ENCODE measurements at places on chromosomes 13 and 19.

DNA sequence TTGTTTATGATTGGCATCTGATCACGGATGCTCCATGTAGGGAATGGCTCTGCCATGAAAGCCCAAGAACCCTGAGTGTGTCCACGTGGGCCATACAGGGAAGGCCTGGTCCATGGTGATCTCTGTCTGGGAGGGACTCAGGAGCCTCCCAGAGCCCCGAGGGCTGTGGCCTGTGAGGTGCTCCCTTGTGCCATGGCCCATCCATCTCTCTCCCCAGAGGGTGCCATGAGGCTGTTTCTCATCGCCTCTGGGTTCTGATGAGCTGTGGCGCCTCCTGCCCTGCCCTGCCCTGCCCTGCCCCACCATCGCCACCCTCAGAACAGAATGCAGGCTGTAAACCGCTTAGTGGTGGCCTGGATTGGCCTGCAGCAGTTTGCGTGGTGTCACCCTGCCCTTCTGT lies 83.1 kb downstream of the ATP11A start:
- no peak overlapping the region for H3K4me3 ChIP-seq
- no peaks in the 10 kb centered on the region for H3K4me1 ChIP-seq
- no peaks in the 10 kb centered on the region for H3K27me3 ChIP-seq

DNA sequence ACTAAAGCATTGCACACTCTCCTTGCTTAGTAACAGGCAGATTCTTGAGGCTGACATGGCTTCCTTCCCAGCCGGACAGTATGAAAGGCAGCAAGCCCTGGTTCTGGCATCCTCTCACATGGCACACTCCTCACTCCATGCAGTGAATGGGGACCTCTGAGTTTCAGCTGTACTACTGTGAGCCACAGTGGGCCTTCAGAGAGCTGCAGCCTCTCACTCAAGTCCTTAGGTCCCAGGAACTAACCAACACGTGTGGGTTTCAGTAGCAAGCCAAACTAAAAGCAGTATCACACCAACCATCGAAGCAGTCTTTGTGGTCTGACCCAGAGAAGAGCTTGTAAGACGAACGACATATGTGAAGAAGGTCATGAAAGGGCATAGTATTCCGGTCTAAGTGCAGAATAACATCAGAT lies 128.2 kb downstream of the TBC1D4 start:
- no peaks in the 10 kb centered on the region for H3K27me3 ChIP-seq
- H3K36me3 ChIP-seq: no peaks in the 10 kb centered on the region
- H3K27ac ChIP-seq: no peak overlapping the region
- H3K4me1 ChIP-seq: no peaks in the 10 kb centered on the region
- no peak overlapping the region for H3K4me3 ChIP-seq

- H3K4me3 ChIP-seq: no peak overlapping the region
- no peak overlapping the region for H3K27ac ChIP-seq
- no peak for DNase-seq
- H3K27me3 ChIP-seq: no peaks in the 10 kb centered on the region
Measured at GRCh38 chr13:113080901-113081521, 24.6 kb upstream of the F7 start.

GRCh38 chr13:109145631-109146030 lies 516.2 kb downstream of the MYO16 start:
- no peak overlapping the region for H3K4me3 ChIP-seq
- H3K27ac ChIP-seq: no peak overlapping the region

- no peaks in the 10 kb centered on the region for H3K27me3 ChIP-seq
- DNase-seq: peak; percentile 89
- peak overlapping the region; percentile 72 for H3K4me3 ChIP-seq
- peak overlapping the region; percentile 87 for H3K27ac ChIP-seq
- no peaks in the 10 kb centered on the region for H3K36me3 ChIP-seq
- H3K4me1 ChIP-seq: peaks cover 11% of the 10 kb centered on the region
Measured at GRCh38 chr19:1942078-1942933, 1.3 kb downstream of the CSNK1G2 start.

DNA sequence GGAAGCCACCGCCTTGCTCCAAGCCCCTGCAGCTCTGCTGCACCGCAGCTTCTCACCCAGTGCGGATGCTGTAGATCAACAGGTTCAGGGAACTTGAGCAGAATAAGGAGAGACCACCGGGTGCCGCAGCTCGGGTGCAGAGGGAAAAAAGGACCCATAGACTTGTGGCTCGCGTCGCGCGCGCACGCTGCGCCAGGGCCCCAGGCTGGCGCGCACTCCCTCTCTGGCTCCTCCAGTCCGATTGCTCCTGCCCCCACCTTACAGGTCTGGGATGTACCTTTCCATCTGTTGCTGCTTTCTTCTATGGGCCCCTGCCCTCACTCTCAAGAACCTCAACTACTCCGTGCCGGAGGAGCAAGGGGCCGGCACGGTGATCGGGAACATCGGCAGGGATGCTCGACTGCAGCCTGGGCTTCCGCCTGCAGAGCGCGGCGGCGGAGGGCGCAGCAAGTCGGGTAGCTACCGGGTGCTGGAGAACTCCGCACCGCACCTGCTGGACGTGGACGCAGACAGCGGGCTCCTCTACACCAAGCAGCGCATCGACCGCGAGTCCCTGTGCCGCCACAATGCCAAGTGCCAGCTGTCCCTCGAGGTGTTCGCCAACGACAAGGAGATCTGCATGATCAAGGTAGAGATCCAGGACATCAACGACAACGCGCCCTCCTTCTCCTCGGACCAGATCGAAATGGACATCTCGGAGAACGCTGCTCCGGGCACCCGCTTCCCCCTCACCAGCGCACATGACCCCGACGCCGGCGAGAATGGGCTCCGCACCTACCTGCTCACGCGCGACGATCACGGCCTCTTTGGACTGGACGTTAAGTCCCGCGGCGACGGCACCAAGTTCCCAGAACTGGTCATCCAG lies 964 bp downstream of the PCDH17 start:
- no peak overlapping the region for H3K27ac ChIP-seq
- H3K36me3 ChIP-seq: no peaks in the 10 kb centered on the region
- peak; percentile 56 for DNase-seq
- H3K4me3 ChIP-seq: peak overlapping the region; percentile 65
- peaks cover 16% of the 10 kb centered on the region for H3K27me3 ChIP-seq

GRCh38 chr19:50203281-50204080 lies at the start of gene MYH14:
Gene MYH14, plus strand, starts transcription at chr19:50203622. Its CDS starts 6,744 bp downstream, at chr19:50210366.
- no peaks in the 10 kb centered on the region for H3K4me1 ChIP-seq
- H3K36me3 ChIP-seq: no peaks in the 10 kb centered on the region
- peak within 1 kb of the TSS; percentile 57 for H3K4me3 ChIP-seq
- DNase-seq: peak; percentile 93
- no peak within 1 kb of the TSS for H3K27ac ChIP-seq

DNA sequence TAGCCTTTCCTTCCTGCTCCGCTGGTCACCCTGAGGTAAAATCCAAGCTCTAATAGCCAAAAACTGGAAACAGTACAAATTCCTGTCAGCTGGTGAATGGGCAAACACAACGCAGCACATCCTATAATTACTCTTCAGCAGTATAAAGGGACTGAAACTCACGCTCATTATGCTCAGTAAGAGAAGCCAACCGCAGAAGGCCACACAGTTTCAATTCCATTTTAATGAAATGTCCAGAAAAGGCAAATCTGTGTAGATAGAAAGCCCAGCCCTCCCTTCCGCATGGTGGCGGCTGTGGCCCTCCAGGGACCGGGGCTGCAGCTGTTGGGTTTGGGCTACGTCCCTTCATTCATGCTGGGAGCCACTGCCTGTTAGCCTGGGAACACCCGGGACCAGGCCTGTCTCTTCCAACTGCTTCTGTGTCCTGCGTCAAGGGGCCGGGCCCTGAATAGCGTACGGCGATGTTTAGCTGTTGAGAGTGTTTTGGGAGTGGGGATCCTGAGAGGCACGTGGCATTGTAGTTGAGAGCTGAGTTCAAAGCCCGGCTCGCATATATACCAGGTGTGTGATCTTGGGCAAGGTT lies 23.5 kb downstream of the NKPD1 start:
- no peak overlapping the region for H3K27ac ChIP-seq
- H3K4me3 ChIP-seq: no peak overlapping the region
- DNase-seq: no peak
- H3K4me1 ChIP-seq: no peaks in the 10 kb centered on the region
- H3K27me3 ChIP-seq: no peaks in the 10 kb centered on the region

- peaks cover 6% of the 10 kb centered on the region for H3K4me1 ChIP-seq
- peak overlapping the region; percentile 96 for H3K27ac ChIP-seq
- no peaks in the 10 kb centered on the region for H3K36me3 ChIP-seq
- H3K4me3 ChIP-seq: no peak overlapping the region
Measured at GRCh38 chr13:30880856-30881155, 25.3 kb upstream of the MEDAG start.

DNA sequence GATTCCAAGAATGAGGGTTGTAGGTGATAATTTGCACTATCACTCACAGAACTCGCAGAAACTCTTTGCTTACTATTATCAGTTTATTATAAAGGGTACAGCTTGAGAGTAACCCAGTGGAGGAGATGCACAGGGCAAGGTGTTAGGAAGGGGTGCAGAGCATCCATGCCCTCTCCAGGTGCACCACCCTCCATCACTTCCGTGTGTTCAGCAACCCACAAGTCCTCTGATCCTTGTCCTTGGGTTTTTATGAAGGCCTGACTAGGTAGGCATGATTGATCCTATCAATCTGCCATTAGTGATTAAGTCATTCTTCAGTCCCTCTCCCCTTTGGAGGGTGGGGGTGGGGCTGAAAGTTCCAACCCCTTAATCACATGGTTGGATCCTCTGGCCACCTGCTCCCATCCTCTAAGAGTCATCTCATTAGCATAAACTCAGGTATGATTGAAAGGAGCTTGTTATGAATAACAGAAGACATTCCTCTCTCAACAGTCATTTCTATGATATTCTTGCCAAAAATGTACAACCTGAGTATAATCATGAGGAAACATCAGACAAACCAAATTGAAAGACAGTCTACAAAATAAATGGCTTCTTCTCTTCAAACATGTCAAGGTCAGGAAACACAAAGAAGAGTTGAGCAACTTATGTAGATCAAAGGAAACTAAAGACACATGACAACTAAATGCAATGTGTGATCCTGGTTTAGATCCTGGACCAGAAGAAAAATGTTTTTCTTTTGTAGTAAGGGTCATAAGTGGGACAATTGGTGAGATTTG lies 225.4 kb downstream of the PCCA start:
- H3K4me3 ChIP-seq: no peak overlapping the region
- no peak overlapping the region for H3K27ac ChIP-seq
- no peak for DNase-seq
- no peaks in the 10 kb centered on the region for H3K27me3 ChIP-seq
- peaks cover 4% of the 10 kb centered on the region for H3K36me3 ChIP-seq

GRCh38 chr19:13008926-13009787 lies 13.9 kb downstream of the NFIX start:
- H3K27me3 ChIP-seq: no peaks in the 10 kb centered on the region
- H3K4me1 ChIP-seq: peaks cover 81% of the 10 kb centered on the region
- H3K36me3 ChIP-seq: peaks cover 7% of the 10 kb centered on the region
- H3K27ac ChIP-seq: peak overlapping the region; percentile 95
- H3K4me3 ChIP-seq: peak overlapping the region; percentile 62

DNA sequence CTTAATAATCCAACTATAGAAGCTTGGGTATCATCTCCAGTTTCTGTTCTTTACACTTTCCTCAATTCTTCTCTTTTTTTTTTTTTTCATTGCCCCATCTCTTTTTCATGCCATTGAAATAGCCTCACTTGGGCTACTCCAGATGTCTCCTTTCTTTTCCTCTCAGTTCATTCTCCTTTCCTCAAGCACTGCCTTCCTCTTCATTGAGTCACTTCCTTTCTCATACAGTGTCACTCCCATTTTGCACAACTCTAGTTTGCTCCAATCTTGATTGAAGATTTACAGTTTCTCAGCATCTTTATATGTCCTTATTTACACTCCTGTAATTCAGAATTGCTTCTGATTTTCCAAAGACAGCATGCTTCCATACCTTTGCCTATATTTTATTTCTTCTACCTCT lies 61.3 kb downstream of the IPO5 start:
- no peaks in the 10 kb centered on the region for H3K4me1 ChIP-seq
- no peaks in the 10 kb centered on the region for H3K27me3 ChIP-seq
- peaks cover 99% of the 10 kb centered on the region for H3K36me3 ChIP-seq
- H3K27ac ChIP-seq: no peak overlapping the region
- no peak overlapping the region for H3K4me3 ChIP-seq

- DNase-seq: no peak
- no peak overlapping the region for H3K27ac ChIP-seq
- no peaks in the 10 kb centered on the region for H3K36me3 ChIP-seq
- H3K27me3 ChIP-seq: no peaks in the 10 kb centered on the region
- H3K4me1 ChIP-seq: no peaks in the 10 kb centered on the region
Measured at GRCh38 chr13:58655086-58655485, 1023.5 kb downstream of the PCDH17 start.

DNA sequence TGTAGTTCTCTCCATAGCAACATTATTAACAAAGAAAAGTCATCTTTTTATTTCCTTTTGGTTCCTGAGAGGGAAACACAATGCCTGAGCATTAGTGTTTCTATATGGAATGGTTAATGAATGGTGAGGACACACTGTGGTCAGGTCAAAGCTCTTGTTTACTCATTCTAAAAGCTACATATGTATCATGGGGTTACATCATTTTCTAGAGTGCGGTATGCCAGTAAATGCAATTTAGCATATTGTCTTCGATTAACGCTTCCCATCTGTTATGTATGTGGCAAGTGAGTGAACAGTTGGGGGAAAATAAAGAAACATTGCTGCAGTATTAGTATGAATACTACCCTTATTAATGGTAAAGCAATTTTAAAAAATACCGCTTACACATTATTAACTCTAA lies 1152.2 kb upstream of the SPRY2 start:
- no peak overlapping the region for H3K27ac ChIP-seq
- H3K27me3 ChIP-seq: no peaks in the 10 kb centered on the region
- no peaks in the 10 kb centered on the region for H3K4me1 ChIP-seq
- no peaks in the 10 kb centered on the region for H3K36me3 ChIP-seq
- no peak for DNase-seq

- H3K27ac ChIP-seq: no peak overlapping the region
- peaks cover under 1% of the 10 kb centered on the region for H3K4me1 ChIP-seq
- DNase-seq: no peak
- no peak overlapping the region for H3K4me3 ChIP-seq
Measured at GRCh38 chr13:33101835-33102234, 85.6 kb downstream of the KL start.

DNA sequence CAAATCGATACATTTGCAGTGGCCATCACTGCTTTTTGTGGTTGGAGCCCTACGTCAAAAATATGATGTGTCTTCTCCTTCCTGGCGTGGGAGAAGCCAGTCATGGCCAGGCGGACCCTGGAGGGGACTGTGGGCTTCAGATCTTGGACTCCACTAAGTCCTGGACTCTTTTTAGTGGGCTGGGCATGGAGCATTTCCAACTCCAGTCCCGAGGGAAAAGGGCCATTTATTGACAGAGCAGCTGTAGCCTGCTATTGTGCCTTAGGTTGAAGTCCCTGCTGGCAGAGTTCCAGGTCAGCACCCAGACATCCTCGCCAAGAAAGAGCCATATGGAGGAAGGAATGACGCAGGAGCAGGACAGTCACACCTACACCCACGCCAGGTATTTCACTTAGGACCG lies 179.2 kb upstream of the ZNF507 start:
- no peak for DNase-seq
- H3K4me3 ChIP-seq: no peak overlapping the region
- H3K27me3 ChIP-seq: no peaks in the 10 kb centered on the region
- H3K36me3 ChIP-seq: no peaks in the 10 kb centered on the region

- peaks cover 9% of the 10 kb centered on the region for H3K36me3 ChIP-seq
- no peaks in the 10 kb centered on the region for H3K27me3 ChIP-seq
- peaks cover 44% of the 10 kb centered on the region for H3K4me1 ChIP-seq
- peak within 1 kb of the TSS; percentile 97 for H3K27ac ChIP-seq
- peak; percentile 98 for DNase-seq
Measured at GRCh38 chr19:2236314-2237050, at the start of the genes PLEKHJ1 and SF3A2. Gene PLEKHJ1, minus strand, starts transcription at chr19:2236329. Its CDS starts 81 bp downstream, at chr19:2236248. Gene SF3A2, plus strand, starts transcription at chr19:2236824. Its CDS starts 6,595 bp downstream, at chr19:2243419.
